ENCODE measurements at places on chromosomes 2 and 18. TPM values are rescaled to one million over a fixed set of nuclear protein-coding genes. Genes with fewer than 3 reads are reported as not detected.

HOXD10 gene
- polyA plus RNA-seq = 12.6 TPM

GRCh38 chr2:95320986-95321767 is 24.0 kb downstream of the KCNIP3 start:
- DNase-seq = peak; percentile 85

DNA sequence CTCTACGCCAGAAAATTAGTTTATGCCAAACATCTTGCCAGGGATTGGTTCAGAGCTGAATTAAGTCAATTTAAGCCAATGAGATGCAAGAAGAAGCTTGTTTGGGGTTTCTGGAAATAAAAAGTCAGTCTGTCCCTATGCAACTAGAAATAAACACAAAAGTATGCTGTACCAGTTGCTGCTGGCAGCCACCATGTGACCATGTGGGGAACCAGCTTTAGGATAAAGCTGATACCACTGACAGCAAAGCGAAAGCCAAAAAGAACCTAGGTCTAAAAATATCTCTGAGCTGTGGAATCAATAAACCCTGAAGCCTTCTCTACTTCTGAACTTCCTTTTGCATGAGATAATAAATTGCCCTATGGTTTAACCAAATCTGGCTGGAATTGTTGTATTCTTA is 181.8 kb upstream of the PARD3B start:
- no peak for DNase-seq

CACNB4 gene
- polyA plus RNA-seq = 0.12 TPM

EFEMP1 gene
- 1,148 TPM for polyA plus RNA-seq

- peak; percentile 27 for DNase-seq
Measured at GRCh38 chr2:181892799-181893435, 1.4 kb downstream of the ITPRID2 start.

DHRS9 gene
- not detected for polyA plus RNA-seq

AMER3 gene
- polyA plus RNA-seq = not detected

DNA sequence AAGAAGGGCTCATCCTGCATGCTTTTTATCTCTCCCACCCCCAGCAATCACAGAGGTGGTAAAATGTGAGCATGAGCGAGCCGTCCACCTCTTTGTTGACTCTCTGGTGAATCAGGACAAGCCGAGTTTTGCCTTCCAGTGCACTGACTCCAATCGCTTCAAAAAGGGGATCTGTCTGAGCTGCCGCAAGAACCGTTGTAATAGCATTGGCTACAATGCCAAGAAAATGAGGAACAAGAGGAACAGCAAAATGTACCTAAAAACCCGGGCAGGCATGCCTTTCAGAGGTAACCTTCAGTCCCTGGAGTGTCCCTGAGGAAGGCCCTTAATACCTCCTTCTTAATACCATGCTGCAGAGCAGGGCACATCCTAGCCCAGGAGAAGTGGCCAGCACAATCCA is 19.5 kb downstream of the LIPG start:
- no peak for DNase-seq

GRCh38 chr2:102080451-102081242 is 61.9 kb upstream of the IL1R1 start:
- no peak for DNase-seq

GRCh38 chr2:173258701-173259100 is 96.0 kb upstream of the CDCA7 start:
- DNase-seq = no peak

GRCh38 chr2:33022395-33022985 is 75.7 kb downstream of the LTBP1 start:
- DNase-seq = no peak

DQX1 gene
- not detected for polyA plus RNA-seq

TFPI gene
- 10.9 TPM for polyA plus RNA-seq

GRHL1 gene
- polyA plus RNA-seq = 1.7 TPM

- DNase-seq = no peak
Measured at GRCh38 chr18:26159353-26159752, 25.7 kb downstream of the PSMA8 start.

Measured in BJ (cell line).